T-helper 2 cell treated with Interferon-gamma antibody and Interleukin-4, amounts not matched to agents 5 μg/mL and 100 μg/mL, for 36 hours (primary cell): ENCODE measurements at places on chromosomes 1 and 21.

- no peak for DNase-seq
These were observed 14.4 kb downstream of the PPFIA4 start for GRCh38 chr1:203040513-203041275.

DNA sequence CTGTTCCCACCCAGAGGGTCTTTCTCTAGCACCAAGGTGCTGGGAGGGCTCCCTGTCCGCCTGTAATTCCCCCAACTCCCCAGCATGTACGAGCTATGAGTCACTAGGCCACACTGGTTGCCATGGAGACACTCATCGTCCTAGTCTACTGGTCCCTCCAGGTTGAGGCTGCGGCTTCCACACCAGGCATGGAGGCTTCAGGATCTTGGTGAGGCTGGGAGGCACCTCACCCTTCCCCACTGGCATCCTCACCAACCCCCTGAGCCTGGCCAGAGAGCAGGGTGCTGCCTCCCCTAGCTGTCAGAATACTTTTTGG is 75.6 kb upstream of the KAZN start:
- DNase-seq, result no peak

GRCh38 chr1:175225805-175226129 is 33.2 kb upstream of the KIAA0040 start:
- no peak for DNase-seq

DNA sequence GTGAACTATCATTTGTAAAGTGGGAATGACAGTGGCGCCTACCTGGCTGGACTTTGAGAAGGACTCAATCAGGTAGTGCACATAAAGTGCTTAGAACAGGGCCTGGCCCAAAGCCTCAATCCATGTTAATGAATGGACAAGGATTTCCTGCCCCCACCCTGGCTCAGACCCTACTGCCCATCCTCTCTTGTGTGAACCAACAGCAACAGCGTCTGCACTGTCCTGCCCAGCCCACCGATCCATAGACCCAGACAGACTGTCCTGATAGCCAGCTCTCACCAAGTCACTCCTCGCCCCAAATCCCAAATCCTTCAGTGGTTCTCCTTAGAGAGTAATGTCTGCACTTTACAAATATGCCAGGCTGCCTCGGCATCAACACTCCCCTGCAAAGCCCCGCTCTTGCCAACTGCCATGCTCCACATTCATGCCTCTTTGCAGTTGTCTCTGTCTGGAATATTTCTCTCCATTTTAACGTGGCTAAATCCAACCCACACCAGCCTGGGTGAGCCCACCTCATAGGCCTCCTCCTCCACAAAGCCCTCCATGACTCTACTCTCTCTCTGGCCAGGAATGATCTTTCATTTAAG is 157.6 kb upstream of the EDN2 start:
- DNase-seq, result no peak

GRCh38 chr1:53583868-53584776 is 124.9 kb downstream of the DMRTB1 start:
- DNase-seq, result no peak

- no peak for DNase-seq
These were observed 1.7 kb downstream of the NASP start for GRCh38 chr1:45585496-45586075.

GRCh38 chr1:235207209-235207565 is 46.1 kb upstream of the RBM34 start:
- DNase-seq, result peak; percentile 55

- no peak for DNase-seq
These were observed 16.3 kb downstream of the OR2B11 start for GRCh38 chr1:247441606-247442005.

GRCh38 chr1:55658917-55659316 is 443.8 kb upstream of the USP24 start:
- DNase-seq, result no peak
